ENCODE measurements at places on chromosomes 2 and 18. TPM values are rescaled to one million over a fixed set of nuclear protein-coding genes. Genes with fewer than 3 reads are reported as not detected.
A peak's percentile ranks its signal among the peaks of the same experiment; 100 is the strongest.

DNA sequence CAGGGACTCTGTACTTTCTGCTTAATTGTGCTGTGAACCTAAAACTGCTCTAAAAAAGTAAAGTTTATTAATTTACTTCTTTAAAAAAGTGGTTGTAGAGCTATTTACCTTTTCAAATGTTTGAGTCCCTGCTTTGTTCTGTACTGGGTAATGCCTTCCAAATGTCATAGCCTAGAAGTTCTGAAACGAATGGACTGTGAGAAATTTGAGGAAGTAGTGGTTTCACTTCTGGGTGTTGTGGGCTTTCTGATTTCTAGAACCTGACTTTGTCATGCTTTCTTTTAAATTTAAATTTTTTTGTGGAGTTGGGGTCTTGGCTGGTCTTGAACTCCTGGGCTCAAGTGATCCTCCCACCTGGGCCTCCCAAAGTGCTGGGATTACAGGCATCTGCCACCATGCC, 44.6 kb downstream of the SMAD4 start:
- peaks cover 4% of the 10 kb centered on the region for H3K36me3 ChIP-seq
- no peak for DNase-seq
- H3K27me3 ChIP-seq = no peaks in the 10 kb centered on the region
- H3K27ac ChIP-seq = no peak overlapping the region
- H3K4me3 ChIP-seq = no peak overlapping the region

Gene CD8B2
- total RNA-seq = under 0.01 TPM

- no peak for DNase-seq
- H3K27me3 ChIP-seq = no peaks in the 10 kb centered on the region
- H3K36me3 ChIP-seq = no peaks in the 10 kb centered on the region
Observed at GRCh38 chr18:34764451-34764850, 54.4 kb downstream of the DTNA start.

DNA sequence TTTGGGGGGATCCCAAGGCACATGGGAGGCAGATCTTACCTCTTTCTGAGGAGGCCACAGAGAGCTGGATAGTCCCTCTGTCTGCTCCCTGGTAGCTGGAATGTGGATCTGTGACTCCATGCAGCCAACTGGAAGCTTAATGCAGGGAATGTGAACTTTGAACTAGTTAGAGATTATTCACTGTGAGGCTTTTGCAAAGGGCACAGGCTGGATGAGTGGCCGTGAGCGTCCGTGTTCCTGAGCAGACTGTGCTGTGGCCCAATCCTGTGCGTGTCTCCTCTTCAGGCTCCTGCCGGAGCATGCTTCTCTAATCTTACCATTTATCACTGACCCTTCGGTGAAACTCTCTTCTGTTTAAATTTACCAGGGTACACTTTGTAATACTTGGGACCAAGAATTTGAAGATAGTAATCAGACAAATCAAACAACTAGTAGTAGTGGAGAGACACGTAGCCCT, 187.6 kb downstream of the PTPRM start:
- no peaks in the 10 kb centered on the region for H3K36me3 ChIP-seq
- DNase-seq = peak; percentile 37
- H3K27me3 ChIP-seq = no peaks in the 10 kb centered on the region

GRCh38 chr2:64456293-64456692, 2.3 kb downstream of the LGALSL start:
- H3K27ac ChIP-seq = no peak overlapping the region
- DNase-seq = no peak
- no peaks in the 10 kb centered on the region for H3K27me3 ChIP-seq
- H3K36me3 ChIP-seq = peaks cover 10% of the 10 kb centered on the region
- H3K4me3 ChIP-seq = no peak overlapping the region

Gene CACNB4
- 0.33 TPM for total RNA-seq

- H3K27ac ChIP-seq = peak overlapping the region; percentile 43
- DNase-seq = no peak
- no peak overlapping the region for H3K4me3 ChIP-seq
- no peaks in the 10 kb centered on the region for H3K4me1 ChIP-seq
Observed at GRCh38 chr2:32453242-32454062, 96.6 kb downstream of the BIRC6 start.

Gene SERPINB5
- total RNA-seq = not detected

- H3K4me1 ChIP-seq = peaks cover 9% of the 10 kb centered on the region
- H3K27ac ChIP-seq = no peak overlapping the region
- H3K36me3 ChIP-seq = peaks cover 8% of the 10 kb centered on the region
- DNase-seq = no peak
- no peak overlapping the region for H3K4me3 ChIP-seq
Observed at GRCh38 chr2:219281588-219281987, 2.4 kb downstream of the DNAJB2 start.

Gene MEP1B
- total RNA-seq = 0.08 TPM

DNA sequence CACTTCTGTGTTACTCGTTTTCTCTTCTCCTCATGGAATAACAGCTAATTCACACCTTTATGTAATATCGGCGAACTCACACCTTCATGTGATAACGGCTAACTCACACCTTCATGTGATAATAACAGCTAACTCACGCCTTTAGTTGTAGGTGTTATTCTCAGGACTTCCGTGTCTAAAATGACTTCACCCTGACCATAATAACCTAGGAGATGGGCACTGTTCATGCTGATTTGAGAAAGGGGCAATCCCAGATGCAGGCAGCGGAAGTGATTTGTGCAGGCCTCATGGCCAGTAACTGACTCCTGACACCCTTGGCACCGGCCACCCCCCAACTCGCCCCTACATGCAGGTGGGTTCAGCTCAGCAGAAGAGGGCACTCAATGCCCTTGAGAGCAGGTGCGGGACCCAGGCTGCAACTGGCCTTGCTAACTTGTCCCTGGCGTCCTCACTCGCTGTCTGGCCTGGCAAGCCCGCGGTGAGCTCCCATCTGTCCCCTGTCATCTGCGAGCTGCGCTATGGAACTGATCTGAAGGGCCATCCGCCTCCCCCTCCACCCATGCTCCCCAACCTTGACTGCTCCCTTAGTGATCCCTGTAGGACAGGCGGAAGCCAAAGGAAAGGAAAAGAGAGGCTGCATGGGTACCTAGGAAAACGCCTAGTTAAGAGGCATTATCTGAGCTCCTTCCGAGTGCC, 42.6 kb upstream of the MTCL1 start:
- H3K4me3 ChIP-seq = no peak overlapping the region
- no peaks in the 10 kb centered on the region for H3K4me1 ChIP-seq
- H3K27ac ChIP-seq = no peak overlapping the region

- H3K27me3 ChIP-seq = no peaks in the 10 kb centered on the region
- no peak overlapping the region for H3K4me3 ChIP-seq
- no peak for DNase-seq
- no peaks in the 10 kb centered on the region for H3K4me1 ChIP-seq
- H3K27ac ChIP-seq = no peak overlapping the region
Observed at GRCh38 chr2:146944601-146945000, 900.2 kb upstream of the ACVR2A start.

GRCh38 chr18:35406666-35407065, 29.5 kb upstream of the ZNF396 start:
- no peaks in the 10 kb centered on the region for H3K27me3 ChIP-seq
- peaks cover 8% of the 10 kb centered on the region for H3K4me1 ChIP-seq
- H3K36me3 ChIP-seq = no peaks in the 10 kb centered on the region
- no peak overlapping the region for H3K27ac ChIP-seq

Gene CHRND
- not detected for total RNA-seq

Gene SLC5A7
- not detected for total RNA-seq

Gene COLEC12
- total RNA-seq = 1.6 TPM

DNA sequence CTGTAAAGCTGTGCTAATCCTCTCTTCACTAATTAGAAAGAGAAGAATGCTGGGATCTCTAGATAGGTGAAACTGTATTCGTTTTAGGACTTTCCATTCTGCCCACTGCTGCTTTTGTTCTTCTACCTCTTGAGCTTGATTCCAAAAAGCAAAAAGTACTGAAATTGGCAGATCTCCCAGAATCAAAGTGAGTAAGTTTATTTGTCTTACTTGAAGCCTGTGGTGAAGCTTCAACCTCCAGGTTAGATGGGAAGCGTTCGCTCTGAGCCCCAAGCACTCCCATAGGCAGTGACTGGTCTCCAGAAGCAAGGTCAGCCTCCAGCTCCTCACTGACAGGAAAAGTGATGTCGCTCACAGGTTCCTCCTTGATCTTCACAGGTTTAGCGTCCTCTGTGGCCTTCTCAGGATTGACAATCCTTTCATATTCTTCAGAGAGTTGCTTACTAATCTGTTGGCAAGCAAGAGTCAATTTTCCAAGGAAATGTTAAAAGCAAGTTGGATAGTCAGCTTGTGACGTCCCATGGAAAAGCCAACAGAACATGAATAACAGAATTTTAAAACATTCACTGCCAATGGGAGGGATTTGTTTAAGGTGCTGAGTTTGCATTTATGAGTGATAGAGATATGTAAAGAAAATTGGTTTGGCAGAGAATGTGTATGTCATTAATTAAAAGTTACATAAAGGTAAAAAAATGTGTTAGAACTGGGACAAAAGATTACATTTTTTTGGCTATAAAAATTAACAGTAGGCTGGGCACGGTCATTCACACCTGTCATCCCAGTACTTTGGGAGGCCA, 8.1 kb downstream of the SUPT7L start:
- peaks cover 10% of the 10 kb centered on the region for H3K4me1 ChIP-seq
- H3K27ac ChIP-seq = no peak overlapping the region
- no peak overlapping the region for H3K4me3 ChIP-seq

DNA sequence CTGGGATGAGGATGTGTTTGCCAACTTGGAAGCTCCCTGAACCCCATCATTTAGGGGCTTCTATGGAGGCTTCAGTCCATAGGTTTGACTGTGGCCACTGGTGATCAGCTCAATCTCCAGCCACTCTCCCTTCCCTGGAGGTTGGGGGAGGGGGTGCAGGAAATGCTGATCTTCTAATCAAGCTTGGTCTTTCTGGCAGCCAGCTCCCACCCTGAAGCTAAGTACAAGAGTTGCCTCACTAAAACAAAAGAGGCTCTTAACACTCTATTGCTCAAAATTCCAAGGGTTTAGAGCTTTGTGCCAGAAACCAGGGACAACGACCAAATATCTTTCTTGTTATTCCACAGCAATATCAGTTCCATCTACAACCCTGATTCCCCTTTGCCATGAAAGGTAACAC, 19.4 kb upstream of the MPPE1 start:
- H3K4me1 ChIP-seq = no peaks in the 10 kb centered on the region
- no peak for DNase-seq
- no peak overlapping the region for H3K4me3 ChIP-seq
- H3K36me3 ChIP-seq = no peaks in the 10 kb centered on the region

Gene NCOA1
- total RNA-seq = 25.8 TPM

- H3K27ac ChIP-seq = peak overlapping the region; percentile 91
- H3K36me3 ChIP-seq = peaks cover 4% of the 10 kb centered on the region
- H3K4me3 ChIP-seq = peak overlapping the region; percentile 89
- no peaks in the 10 kb centered on the region for H3K4me1 ChIP-seq
- no peak for DNase-seq
Observed at GRCh38 chr18:58447402-58448095, 181.3 kb downstream of the ALPK2 start.

- no peaks in the 10 kb centered on the region for H3K36me3 ChIP-seq
- H3K27me3 ChIP-seq = no peaks in the 10 kb centered on the region
- no peaks in the 10 kb centered on the region for H3K4me1 ChIP-seq
Observed at GRCh38 chr2:200406379-200406778, 99.9 kb downstream of the SPATS2L start.

Gene CRIM1
- total RNA-seq = 22.1 TPM

DNA sequence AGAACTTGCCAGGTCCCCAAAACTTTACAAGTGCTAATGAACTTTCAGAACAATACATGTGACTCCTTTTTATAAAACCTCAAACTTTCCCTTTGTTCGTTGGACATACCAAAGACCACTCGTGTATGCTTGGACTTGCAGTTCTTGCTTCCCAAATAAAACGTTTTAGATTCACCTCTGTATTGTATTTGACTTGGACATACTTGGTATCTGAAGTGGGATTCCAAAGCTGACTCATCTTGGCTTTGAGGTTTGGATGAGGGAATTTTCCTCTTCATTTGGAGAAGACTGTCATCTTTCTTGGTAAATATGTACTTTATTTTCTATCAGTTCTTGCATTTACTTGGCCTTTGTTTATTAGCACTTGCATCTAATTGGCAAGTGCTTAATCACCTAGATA, 8.0 kb upstream of the CYB5A start:
- DNase-seq = no peak
- no peaks in the 10 kb centered on the region for H3K4me1 ChIP-seq
- no peak overlapping the region for H3K4me3 ChIP-seq
- no peaks in the 10 kb centered on the region for H3K36me3 ChIP-seq
